ENCODE measurements at places on chromosomes 2 and 18.

DNA sequence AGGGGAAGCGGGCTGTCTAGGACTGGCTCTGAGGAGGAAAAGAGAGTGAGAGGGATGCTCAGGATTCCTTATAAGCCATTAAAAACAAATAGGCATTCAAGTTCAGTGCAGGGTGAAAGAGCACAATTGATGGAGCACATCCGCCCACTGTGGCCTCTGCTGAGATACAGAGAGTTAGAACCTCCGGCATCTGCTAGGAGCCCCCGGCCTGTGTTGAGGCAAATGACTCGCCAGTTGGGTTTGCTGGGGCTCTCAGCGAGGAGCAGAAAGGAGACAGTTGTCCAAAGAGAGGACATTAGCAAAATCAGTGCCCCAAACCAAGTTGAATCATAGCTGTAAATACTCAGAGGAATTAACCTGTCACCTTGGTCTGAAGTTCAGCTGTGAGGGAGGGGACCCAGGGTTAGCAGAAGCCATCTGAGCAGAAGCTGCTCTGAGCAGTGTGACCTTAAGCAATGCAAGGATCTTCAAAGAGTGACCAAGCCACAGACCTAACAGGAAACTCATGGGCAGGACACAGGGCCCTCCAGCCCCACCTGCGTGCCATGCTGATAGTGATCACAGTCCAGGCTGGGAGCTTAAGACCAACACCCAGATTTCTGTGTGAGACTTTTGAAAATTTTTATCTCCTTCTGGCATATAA, 23.3 kb upstream of the IL18RAP start:
- peaks cover 2% of the 10 kb centered on the region for H3K4me1 ChIP-seq
- DNase-seq: no peak
- H3K27ac ChIP-seq: no peak overlapping the region
- no peak overlapping the region for H3K4me3 ChIP-seq
- H3K27me3 ChIP-seq: no peaks in the 10 kb centered on the region

GRCh38 chr2:70083344-70084156, 3.7 kb upstream of the PCBP1 start:
- DNase-seq: no peak
- peaks cover 6% of the 10 kb centered on the region for H3K36me3 ChIP-seq
- H3K27me3 ChIP-seq: no peaks in the 10 kb centered on the region

DNA sequence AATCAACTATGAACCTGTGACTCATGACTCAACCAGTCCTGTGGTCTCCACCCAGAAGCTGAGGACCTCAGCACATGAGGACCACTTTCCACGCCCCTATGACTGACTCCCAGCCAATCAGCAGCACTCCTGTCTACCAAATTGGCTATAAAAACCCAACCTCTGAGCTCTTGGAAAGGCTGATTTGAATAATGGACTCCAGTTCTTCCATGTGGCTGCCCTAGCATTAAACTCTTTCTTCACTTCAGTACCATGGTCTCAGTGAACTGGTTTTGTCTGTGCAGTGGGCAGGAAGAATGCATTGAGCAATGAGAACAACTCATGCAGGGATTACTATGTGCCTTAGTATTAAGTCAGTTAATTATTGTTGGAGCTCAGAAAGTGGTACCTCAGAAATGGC, 78.3 kb downstream of the CMPK2 start:
- H3K4me3 ChIP-seq: no peak overlapping the region
- DNase-seq: no peak
- no peak overlapping the region for H3K27ac ChIP-seq
- no peaks in the 10 kb centered on the region for H3K4me1 ChIP-seq
- no peaks in the 10 kb centered on the region for H3K27me3 ChIP-seq

DNA sequence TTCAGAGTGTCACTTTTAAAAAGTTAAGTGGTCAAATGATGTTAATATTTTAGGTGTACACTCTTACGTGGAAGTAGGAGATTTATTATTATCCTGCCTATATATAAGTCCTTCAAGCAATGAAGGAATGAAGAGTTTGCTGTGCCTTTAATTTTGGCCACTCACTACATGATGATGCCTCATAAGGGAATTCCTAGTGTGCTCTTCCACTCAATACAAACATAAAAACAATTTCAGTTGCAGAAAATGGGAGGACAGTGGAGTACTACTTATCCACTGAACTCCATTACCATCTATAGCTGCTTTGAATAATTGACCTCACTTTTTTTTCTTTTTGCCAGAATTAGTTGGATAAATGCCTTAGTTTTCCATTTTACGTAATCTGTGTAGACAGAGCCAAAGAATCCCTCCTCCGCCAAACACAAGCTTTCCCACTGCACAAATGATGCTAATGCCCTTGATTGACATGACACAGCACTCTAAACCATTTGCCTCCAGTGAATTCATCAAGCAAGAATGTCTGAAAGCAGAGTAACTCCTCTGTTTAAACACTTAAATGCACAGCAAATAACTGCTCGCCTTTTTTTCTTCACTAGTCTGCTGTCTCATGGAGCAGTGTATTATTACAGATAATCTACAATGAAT, 751.1 kb upstream of the FANCL start:
- H3K27ac ChIP-seq: no peak overlapping the region
- H3K36me3 ChIP-seq: no peaks in the 10 kb centered on the region
- H3K4me3 ChIP-seq: no peak overlapping the region
- DNase-seq: no peak
- H3K27me3 ChIP-seq: no peaks in the 10 kb centered on the region
- no peaks in the 10 kb centered on the region for H3K4me1 ChIP-seq

GRCh38 chr2:207219676-207220501, 54.1 kb upstream of the KLF7 start:
- no peaks in the 10 kb centered on the region for H3K36me3 ChIP-seq
- no peaks in the 10 kb centered on the region for H3K4me1 ChIP-seq
- no peak overlapping the region for H3K27ac ChIP-seq
- DNase-seq: peak; percentile 46
- H3K27me3 ChIP-seq: no peaks in the 10 kb centered on the region

- DNase-seq: no peak
- no peaks in the 10 kb centered on the region for H3K4me1 ChIP-seq
- no peaks in the 10 kb centered on the region for H3K36me3 ChIP-seq
- H3K27ac ChIP-seq: no peak overlapping the region
These were observed 171.8 kb downstream of the CDH2 start for GRCh38 chr18:28005164-28005563.

GRCh38 chr2:47251404-47251675, 96.2 kb upstream of the STPG4 start:
- H3K4me1 ChIP-seq: no peaks in the 10 kb centered on the region
- no peaks in the 10 kb centered on the region for H3K36me3 ChIP-seq
- H3K27ac ChIP-seq: no peak overlapping the region
- no peak for DNase-seq

- H3K36me3 ChIP-seq: peaks cover 4% of the 10 kb centered on the region
- H3K27me3 ChIP-seq: no peaks in the 10 kb centered on the region
- peaks cover 5% of the 10 kb centered on the region for H3K4me1 ChIP-seq
- H3K4me3 ChIP-seq: no peak overlapping the region
- no peak overlapping the region for H3K27ac ChIP-seq
These were observed 3.8 kb downstream of the COA5 start for GRCh38 chr2:98604547-98604946.

DNA sequence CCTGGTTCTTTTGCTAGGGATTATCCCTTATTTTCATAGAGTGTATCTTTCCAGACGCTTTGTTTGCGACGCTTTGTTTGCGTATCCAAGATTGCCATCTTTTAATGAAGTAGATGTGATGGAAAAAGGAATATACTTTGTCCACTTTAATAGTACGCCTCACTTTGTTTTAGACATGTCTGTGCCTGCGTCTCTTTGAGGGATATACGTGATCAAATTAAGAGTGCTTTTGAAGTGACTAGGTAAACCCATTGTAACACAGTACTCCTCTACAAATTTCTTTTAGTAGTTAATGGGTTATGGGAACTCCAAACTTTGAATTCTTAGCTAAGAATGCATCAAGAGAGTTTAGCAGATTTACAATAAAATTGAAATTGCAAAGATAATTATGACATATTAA, 27.9 kb downstream of the ACSL3 start:
- H3K27me3 ChIP-seq: no peaks in the 10 kb centered on the region
- no peak for DNase-seq
- no peak overlapping the region for H3K27ac ChIP-seq
- peaks cover 12% of the 10 kb centered on the region for H3K4me1 ChIP-seq

DNA sequence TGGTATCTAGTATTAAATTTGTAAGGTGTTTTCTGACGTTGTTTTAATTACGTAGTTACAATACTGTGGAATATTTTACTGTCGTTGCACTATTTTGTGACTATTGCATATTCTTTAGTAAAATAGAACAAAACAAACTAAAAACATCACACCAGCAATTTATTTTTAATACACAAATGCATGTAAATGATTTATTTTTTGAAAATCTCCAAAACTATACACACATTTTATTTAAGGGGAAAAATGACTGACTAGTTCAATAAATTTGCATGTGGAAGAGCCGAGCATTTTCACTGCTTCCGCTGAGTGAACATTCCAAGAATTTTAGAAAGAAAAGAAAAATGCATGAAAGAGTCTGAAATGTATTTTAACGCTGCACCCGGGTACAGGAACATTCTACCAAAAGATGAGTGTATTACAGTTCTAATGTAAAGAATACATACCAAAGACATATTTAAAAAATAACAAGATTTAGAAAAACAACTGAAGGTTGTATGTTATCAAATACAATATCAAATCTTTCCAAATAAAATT, 257.7 kb downstream of the MEIS1 start:
- DNase-seq: no peak
- no peaks in the 10 kb centered on the region for H3K27me3 ChIP-seq
- H3K36me3 ChIP-seq: no peaks in the 10 kb centered on the region
- no peaks in the 10 kb centered on the region for H3K4me1 ChIP-seq
- H3K4me3 ChIP-seq: peak overlapping the region; percentile 40

DNA sequence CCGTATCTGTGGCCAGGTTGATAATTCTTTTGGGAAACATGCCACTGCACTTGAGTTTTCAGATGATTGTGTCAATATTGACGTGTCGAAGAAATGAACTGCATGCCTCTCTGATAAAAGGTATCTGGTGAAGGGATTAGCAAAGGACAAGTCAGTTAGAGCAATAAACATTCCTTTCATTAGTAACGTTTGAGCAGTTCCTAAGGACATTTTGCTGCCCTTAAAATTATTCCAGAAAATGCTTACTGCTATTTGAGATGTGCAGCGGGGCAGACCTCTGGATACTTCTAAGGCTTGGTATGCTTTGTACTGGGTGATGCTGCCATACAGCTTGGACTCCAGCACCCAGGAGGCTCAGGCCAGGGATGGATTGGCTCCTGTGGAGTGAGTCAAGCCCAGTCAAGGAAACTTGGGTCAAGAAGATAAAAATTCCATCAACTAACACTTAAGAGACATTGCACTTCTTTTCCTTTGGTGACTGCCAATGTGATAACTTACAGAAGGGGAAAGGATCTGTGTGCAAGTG, 166.7 kb downstream of the FHOD3 start:
- H3K4me1 ChIP-seq: peaks cover 8% of the 10 kb centered on the region
- H3K27me3 ChIP-seq: no peaks in the 10 kb centered on the region
- no peaks in the 10 kb centered on the region for H3K36me3 ChIP-seq
- no peak overlapping the region for H3K4me3 ChIP-seq
- DNase-seq: no peak

DNA sequence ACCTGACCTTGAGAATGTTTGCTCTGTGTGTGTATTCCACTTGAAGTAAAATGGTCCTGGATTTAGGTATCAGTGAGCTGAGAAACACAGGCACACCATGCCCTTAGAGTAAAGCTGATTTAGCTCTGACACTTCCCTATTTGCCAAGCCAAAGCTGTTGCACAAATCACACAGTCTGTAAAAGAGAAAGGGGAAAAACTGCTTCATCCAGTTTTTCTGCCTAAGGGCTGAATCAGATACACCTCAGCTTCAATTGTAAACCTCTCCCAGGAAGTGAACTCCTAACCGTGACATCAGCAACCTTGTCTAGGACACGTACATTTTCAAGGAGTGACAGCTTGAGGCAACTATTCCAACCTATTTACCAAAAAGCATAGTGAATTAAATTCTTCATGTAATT, 150.4 kb downstream of the NR4A2 start:
- H3K4me1 ChIP-seq: no peaks in the 10 kb centered on the region
- no peaks in the 10 kb centered on the region for H3K27me3 ChIP-seq
- no peaks in the 10 kb centered on the region for H3K36me3 ChIP-seq
- peak; percentile 78 for DNase-seq
- H3K4me3 ChIP-seq: no peak overlapping the region

- DNase-seq: no peak
- H3K27ac ChIP-seq: no peak overlapping the region
- H3K4me3 ChIP-seq: no peak overlapping the region
- H3K4me1 ChIP-seq: peaks cover 9% of the 10 kb centered on the region
- no peaks in the 10 kb centered on the region for H3K27me3 ChIP-seq
- no peaks in the 10 kb centered on the region for H3K36me3 ChIP-seq
These were observed 4.8 kb downstream of the SPAG16 start for GRCh38 chr2:213288913-213289700.

- no peaks in the 10 kb centered on the region for H3K4me1 ChIP-seq
- H3K4me3 ChIP-seq: no peak overlapping the region
- no peak for DNase-seq
- H3K27me3 ChIP-seq: no peaks in the 10 kb centered on the region
- no peaks in the 10 kb centered on the region for H3K36me3 ChIP-seq
These were observed 308.7 kb downstream of the LRATD1 start for GRCh38 chr2:14941151-14941631.

- no peaks in the 10 kb centered on the region for H3K36me3 ChIP-seq
- no peak overlapping the region for H3K27ac ChIP-seq
- no peak for DNase-seq
- no peaks in the 10 kb centered on the region for H3K27me3 ChIP-seq
These were observed 21.7 kb downstream of the C18orf63 start for GRCh38 chr18:74337155-74337911.

- H3K4me1 ChIP-seq: peaks cover 16% of the 10 kb centered on the region
- no peaks in the 10 kb centered on the region for H3K27me3 ChIP-seq
- peak overlapping the region; percentile 10 for H3K27ac ChIP-seq
- no peak overlapping the region for H3K4me3 ChIP-seq
- DNase-seq: no peak
These were observed 40.2 kb upstream of the EML4 start for GRCh38 chr2:42128721-42129486.

GRCh38 chr2:170922634-170923494, 6.2 kb upstream of the GORASP2 start:
- no peak overlapping the region for H3K27ac ChIP-seq
- H3K27me3 ChIP-seq: no peaks in the 10 kb centered on the region
- DNase-seq: no peak
- no peaks in the 10 kb centered on the region for H3K4me1 ChIP-seq
- H3K36me3 ChIP-seq: no peaks in the 10 kb centered on the region
- H3K4me3 ChIP-seq: no peak overlapping the region

DNA sequence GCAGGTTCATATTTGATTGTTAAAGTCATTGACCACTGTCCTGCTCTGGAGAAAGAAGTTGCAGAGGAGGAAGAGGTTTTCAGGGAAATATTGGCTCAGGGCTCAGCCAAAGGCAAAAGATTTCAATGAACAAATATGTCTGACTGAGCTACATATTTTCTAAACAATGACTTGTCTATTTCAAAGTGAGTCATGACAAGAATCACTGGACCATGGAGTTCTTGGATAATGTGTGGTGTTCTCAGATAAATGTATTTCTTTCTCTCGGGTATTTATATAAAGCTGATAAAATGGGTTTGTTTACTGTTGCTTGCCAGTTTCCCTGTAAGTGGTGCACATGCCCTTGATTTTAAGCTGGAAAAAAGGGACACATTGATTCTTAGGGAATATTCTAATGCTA, 34.3 kb upstream of the RMP24 start:
- DNase-seq: no peak
- no peak overlapping the region for H3K4me3 ChIP-seq
- no peaks in the 10 kb centered on the region for H3K27me3 ChIP-seq
- H3K27ac ChIP-seq: no peak overlapping the region
- H3K4me1 ChIP-seq: peaks cover 2% of the 10 kb centered on the region
